ENCODE measurements at places on chromosomes 6 and 20.

GRCh38 chr6:37862430-37862829 lies 42.9 kb downstream of the ZFAND3 start:
- DNase-seq = no peak

GRCh38 chr20:845941-846893 lies 12.7 kb downstream of the FAM110A start:
- no peak for DNase-seq

DNA sequence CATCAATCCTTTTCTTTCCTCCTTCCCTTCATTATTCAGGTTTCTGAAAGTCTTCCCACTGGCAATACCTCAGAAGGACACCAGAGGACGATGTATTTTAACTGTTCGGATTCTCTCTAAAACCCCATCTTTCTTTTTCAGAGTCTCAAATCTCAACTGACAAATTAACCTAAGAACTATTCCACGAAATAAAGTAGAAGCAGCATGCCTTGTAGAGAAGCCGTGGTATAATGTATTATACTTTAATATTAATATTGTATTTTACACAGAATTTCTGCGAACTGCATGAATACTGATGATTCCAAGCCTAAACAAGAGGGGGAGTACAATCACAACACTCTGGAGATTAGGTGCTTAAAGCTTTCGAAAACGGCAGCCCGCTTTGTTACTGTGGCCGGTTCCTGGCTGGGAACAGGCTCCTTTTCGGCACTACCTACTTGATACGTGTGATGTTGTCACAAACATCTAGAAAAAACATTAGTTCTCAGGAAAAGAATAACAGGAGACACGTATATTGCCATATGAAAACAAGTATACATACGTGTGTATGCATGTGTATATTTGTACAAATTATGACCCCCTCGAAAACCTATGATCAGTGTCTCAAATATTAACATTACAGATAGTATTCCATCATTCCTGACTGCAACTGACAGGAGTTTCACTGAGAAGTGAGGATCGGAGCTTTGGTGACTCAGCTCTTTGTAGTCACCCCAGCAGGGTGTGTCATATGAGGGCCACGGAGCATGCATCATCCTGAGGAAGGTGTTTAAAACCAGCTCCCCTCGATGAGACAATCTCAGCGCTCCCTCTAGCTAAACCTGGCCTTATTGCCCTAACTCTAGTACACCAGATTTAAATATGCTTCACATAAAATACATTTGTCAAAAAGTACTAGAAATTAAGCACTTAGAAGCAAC lies 319.7 kb upstream of the TCF21 start:
- no peak for DNase-seq

GRCh38 chr20:4813076-4813862 lies 91.6 kb downstream of the PRND start:
- no peak for DNase-seq

GRCh38 chr6:93059911-93060310 lies 359.4 kb downstream of the EPHA7 start:
- no peak for DNase-seq

- no peak for DNase-seq
Observed at GRCh38 chr6:81067057-81067456, 685.4 kb downstream of the TENT5A start.

DNA sequence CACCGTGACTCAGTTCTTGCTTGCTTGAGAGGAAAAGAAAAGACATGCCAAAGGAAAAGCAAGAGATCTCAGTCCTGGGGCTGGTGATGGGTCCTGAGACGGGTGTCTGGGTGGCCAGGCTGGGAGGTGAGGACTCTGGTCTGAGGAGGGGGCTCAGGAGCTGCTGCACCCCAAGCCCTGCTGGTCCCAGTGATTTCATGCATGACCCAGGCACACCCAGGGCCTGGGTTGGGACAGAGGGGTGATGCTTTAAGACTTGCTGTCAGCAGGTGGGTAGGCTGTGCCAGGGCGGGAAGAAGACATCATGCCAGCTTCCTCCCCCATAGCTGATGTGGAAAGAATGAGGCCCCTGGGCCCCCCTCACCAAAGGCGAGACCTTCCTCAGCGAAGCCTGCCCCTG lies 65.1 kb upstream of the PMEPA1 start:
- no peak for DNase-seq

DNA sequence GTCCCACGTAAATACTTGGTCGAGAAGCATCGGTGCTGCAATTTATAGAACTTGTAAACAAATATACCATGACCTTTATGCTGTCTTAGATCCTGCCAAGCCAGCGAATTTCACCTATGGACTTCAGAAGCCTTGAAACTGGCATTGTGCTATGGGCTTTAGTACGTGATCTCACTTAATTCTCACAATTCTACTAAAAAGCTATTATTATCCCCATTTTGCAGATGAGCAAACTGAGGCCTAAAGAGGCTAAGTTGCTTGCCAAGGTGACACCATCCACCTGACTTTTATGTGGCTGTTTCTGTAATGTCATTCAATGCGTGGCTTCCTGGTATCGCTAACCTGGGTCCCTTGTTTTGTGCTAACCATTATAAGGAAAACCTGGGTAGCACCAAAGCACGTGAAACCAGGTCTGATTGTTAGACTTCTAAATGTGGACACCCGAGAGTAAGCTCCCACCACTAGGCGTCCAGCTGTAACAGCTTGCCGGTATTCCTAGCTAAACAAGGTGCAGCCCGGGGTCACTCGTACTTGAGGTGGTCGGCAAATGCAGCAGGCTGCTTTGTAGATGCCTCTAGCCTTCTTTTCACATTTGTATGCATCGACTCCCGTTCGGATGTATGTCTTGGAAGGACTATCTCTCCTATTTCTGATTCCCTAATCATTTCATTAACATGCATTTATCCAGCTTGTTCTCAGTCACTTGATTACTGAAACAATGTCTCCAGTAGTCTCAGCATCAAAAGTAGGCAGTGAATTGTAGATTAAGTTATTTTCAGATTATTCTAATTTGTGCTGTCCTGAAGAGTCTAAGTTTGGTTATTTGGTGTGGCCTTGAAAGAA lies 1.1 kb downstream of the SYNJ2 start:
- no peak for DNase-seq

- no peak for DNase-seq
Observed at GRCh38 chr6:165178056-165178455, 131.3 kb downstream of the C6orf118 start.

DNA sequence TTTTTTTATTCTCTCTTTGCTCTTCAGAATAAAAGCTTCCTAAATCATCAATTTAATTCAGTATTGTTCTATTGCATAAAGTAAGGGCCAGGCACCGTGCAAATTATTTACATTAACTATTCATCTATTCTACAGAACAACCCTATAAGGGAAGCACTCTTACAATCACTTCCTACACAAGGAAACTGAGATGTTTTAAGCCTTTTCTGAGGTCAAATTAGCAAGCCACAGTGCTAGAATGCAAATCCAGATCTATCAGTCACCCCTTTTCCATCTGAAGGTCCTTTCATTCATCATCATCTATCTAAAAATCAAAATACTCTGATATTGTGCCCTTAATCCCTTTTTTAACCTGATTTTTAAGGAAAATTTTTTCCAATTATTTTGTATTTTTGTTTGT lies 31.2 kb downstream of the FRK start:
- DNase-seq = no peak

- no peak for DNase-seq
Observed at GRCh38 chr20:12203981-12204380, 286.3 kb downstream of the BTBD3 start.

GRCh38 chr6:137049095-137049494 lies 4.3 kb upstream of the IL20RA start:
- DNase-seq = no peak

DNA sequence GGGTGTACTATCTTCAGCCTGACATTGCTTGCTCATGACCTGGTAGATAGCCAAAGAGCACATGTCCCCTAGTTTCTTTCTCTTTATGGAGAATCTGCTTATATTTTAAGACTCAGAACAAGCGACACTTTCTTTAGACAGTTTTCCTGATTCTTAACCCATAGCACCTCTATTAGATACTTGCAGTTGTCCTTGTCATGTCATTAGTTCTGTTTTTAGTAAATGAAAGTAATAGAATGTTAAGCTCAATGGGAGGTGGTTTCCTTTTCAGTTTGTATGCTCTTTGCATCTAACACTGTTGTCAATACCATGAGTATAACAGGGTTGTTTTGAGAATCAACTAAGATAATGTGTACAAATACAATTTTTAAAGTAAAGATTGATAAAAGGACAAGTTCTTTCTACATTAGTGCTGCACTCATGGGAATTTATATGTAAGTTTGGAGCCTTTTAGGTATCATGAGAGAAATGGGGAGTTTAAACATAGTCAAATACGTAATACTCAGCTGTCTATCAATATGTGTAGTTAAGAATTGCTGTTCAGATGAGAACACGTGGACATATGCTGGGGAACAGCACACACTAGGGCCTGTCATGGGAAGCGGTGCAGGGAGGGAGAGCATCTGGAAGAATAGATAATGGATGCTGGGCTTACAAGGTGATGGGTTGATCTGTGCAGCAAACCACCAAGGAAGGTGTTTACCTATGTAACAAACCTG lies 124.3 kb downstream of the GRM1 start:
- DNase-seq = no peak

DNA sequence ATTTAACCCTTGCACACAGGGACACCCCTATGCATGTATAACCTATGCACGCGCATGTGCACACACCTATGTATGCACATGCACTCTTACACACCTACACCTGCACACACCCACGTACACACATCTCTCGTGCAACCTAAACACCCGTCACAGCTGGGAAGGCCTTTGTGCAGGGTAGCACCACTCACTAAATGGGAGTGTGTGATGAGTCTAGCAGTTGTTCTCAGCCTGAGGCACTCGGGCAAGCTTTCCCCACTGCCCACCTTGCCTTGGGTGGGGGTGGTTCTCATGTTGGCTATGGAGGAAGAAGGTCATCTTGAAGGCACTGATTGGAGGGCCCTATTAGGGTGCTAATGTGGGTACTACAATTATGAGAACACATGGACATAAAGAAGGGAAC lies 85.8 kb downstream of the DLL1 start:
- DNase-seq = no peak

DNA sequence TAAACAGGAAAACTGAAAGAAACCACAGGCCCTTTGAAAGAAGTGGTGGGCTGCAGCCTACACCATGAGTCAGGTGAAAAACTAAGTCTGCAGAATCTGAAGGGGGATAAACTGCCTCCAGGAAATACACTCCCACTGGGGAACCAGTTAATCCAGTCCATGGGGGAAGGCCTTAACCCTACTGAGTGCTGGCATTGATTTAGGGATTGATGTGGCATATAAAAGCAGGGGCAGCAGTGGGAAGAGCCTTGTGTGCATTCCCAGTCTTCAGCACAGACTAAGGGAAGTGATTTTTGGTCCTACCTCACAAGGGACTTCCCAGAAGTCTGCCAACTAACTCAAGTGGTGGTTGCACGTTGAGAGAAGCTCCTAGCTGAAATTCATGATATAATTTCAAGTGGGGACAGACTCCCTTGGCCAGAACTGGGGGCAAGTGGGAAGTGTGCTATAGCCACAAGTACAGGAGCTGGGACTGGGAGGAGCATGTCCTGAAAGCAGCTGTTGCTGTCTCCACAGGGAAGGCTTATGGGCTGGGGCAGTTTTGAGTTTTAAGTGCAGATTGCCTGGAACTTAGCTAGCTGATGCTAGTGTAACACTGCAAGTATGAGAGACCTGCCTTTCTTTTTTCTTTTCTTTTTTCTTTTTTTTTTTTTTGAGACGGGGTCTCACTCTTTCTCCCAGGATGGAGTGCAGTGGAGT lies 31.2 kb downstream of the CITED2 start:
- no peak for DNase-seq

Measured in neural crest cell (in vitro differentiated cells).